ENCODE measurements at places on chromosomes 1 and 21. TPM values are rescaled to one million over a fixed set of nuclear protein-coding genes. Genes with fewer than 3 reads are reported as not detected.

Gene GJA8
- not detected for polyA plus RNA-seq

DNA sequence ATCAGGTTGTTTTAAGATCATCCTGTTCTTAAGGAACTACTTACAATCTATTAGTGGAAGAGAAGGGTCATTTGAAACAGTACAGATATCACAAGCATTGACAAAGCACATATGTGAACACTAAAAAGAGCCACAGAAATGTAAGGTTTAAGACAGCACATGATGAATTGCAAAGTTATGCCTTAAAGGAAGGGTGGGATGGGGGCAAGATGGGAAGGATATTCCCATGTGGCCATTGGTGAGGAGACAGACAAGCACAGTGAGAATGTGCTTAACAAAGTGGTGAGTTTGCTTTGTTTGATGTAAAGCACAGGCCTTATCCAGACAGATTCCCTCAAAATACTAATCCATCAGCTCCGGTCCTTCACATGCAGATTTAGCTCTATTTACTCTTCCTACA, 151.6 kb upstream of the IVNS1ABP start:
- DNase-seq = no peak

DNA sequence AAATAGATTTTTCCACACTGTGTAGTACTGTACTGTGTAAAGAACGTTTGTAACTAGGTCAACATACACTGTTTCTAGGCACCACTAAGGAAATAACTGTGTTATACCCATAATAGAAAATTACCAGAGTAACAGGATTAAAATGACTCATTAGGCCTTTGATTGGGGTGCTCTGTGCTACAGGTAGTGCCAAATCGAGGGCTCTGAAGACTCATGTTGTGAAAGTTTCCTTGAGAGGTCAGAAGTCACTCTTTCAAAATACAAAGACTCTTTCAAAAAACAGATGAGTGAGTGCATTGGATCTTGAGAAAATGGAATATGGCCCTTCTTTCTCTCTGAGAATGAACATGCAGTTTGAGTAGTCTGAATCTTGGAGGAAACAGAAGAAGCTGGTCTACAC, 143.0 kb downstream of the MRPL39 start:
- DNase-seq = peak; percentile 26

- peak; percentile 55 for DNase-seq
Measured at GRCh38 chr1:7760245-7760644, 10.9 kb upstream of the VAMP3 start.

DNA sequence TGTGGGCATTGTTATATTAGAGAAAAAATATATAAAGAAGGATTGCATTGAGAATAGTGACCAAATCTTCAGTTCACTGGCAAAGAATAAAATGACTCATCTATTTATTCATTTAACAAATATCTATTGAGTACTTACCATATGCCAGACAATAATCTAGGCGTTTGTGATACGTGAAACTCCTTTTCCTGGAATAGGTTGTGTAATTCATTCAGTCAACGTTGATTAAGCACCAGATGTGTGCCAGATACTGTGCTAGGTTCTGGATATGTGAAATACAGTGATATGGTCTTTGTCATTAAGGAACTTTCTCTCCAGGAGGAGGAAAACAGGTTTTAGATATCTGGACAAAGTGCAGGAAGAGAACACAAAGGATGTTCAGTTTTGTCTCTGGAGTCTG, 344.5 kb downstream of the RWDD3 start:
- DNase-seq = no peak

DNA sequence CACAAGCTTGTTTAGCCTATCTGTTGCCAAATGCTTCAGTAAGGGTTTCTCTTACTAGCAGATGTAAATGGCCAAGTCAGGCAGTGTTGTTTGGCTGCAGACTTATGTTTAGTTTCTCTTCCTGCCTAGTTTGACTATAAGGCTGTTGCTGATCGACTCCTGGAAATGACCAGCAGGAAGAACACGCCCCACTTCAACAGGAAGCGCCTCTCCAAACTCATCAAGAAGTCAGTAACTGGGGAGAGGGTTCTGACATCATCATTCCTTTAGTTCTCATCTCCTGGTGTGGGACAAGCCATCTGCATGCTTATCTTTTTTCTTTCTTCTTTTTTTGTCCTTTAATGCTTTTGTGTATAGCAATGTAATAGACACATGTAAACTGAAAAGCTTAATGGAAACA, 25.1 kb downstream of the RRP1B start:
- peak; percentile 31 for DNase-seq

GRCh38 chr21:15986277-15986676, 256.5 kb downstream of the USP25 start:
- DNase-seq = peak; percentile 98

DNA sequence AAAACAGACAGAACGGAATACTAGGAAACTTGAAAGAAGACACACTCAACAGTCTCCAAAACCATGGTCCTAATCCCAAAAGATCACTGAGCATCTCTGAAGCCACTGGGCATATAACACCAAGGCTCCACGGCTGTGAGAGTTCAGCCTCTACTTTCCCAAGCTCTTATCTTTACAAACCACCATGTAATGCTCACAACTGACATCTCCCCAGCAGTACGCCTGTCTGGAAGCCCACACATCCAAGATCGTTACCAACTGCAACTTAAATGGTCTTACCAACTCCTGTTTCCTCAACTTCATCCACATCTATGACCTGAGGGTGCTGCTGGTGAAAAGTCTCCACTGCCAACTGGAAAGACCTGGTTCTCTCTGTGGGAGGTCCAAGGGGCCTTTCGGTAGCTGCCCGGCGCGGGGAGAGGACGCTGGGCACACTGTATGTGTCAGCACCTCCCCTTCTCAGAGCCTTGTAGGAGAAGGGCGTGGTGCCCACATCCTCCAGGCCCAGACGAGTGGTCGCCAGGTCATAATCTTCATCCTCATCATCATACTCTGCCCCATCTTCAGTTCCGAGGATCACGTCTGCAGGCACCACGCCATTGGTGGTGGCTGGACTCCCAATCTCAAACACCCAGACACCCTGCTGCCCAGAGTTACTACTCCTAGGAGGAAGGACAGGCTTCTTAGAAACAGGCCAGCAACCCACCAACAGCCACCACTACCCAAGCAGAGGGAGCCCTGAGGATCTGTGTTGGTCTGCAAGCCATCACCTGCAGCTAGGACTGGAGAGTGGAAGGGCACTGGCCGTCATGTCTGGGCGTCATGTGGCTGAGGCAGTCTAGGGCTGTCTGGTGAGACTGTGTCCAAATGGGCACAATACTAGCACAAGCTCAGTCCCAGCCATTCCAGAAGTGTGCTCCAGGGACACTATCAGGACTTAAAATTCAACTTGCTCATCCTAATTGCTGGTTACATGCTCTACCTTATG, 23.0 kb downstream of the NID1 start:
- no peak for DNase-seq

DNA sequence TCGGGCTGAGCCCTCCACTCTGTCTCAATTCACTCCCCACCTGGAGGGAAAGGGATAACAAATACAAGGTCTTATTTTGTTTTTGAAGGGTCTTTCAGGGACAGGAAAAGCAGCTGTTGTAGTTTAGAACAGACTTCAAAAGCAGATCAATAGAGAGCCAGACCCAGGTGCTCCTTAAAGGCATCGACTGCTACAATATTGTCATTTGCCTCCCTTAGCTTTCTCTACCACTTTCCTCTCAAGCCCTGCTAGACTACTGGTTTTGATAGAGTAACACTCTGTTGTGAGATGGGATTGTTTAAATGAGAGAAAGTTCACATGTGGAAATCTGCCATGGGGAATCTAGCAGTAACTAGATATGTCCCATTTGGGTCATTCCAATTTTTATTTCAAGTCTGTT, 24.0 kb downstream of the RGS7 start:
- no peak for DNase-seq

Gene DTL
- 11.2 TPM for polyA plus RNA-seq

Gene LMOD1
- polyA plus RNA-seq = 0.19 TPM

Gene APP
- 760 TPM for polyA plus RNA-seq

- DNase-seq = no peak
Measured at GRCh38 chr1:39084191-39084590, 58.0 kb downstream of the NDUFS5 start.

Gene XKR8
- polyA plus RNA-seq = 13.1 TPM

GRCh38 chr1:156652131-156652991, 10.4 kb downstream of the BCAN start:
- DNase-seq = peak; percentile 29

DNA sequence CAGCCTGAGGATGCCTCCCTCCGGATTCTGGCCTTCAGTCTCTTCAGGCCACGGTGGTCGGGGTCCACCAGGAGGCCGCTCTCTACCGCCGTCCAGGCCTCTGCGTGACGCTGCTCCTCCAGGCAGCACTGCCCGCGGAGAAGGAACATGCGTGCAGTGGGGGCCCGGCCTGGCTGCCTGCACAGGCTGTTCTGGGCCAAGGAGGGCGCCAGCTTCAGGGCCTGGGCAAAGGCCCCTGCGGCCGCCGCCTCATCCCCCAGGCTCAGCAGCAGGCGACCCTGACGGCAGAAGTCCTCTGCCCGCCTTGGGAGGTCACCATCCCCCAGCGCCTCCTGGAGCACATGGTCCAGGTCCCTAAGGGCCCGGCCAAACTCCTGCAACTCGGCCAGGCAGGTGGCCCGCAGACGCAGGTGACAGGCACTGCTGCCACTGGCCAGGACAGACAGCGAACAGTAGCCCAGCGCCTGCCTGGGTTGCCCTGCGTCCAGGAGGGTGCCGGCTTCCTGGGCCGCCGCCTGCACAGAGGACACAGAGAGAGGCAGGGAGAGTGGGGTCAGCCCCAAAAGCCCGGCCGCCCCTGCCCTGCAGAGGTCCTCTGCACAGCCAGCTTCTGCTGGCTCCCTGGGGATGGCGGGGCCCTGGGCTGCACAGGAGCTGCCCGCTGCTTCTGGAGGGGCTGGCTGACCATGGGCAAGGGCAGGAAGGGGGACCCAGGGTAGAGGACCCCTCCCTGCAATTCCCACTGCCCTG, 8.7 kb upstream of the MMEL1 start:
- no peak for DNase-seq

DNA sequence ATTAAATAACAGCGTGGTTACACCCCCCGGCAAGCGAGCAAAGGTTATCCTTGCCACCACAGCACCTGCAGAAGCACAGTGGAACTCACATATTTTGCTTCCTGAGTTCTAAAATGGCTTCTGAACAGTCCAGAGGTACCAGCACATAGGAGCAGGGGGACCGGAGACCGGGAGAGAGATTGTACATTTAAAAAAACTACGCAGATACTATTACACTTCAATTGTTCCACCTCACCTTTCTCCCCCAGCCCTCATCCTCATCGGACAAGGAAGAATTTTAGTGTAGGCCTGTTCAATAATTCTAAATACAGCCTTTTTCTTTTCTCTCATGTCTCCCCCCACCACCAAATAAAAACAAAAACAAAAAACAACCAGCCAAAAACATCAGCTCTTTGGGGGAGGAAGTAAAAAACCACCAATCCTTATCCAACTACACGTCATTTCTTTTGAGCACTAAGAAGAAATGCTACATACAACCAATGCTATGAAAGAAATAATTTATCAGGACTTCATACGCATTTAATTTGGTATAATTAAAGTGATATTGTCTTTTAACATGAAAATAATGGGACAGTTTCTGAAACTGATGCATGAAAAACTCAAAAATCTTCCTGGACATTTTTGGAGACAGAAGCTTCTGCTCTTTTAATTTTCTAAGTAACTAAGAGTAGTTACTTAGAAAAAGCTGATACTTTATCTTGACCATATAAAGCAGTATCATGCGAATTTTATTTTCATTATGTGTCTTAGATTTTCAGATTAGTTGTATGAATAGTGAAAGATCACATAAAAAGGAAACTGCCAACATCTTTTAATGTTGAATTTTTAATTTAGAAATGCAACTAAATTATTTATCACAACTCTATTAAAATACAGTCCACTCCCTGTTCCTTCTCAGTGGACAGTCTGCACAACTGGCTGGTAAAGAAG, 9.1 kb downstream of the CDKN2C start:
- no peak for DNase-seq

Gene FCRL6
- polyA plus RNA-seq = 0.06 TPM

Gene DLGAP3
- 0.03 TPM for polyA plus RNA-seq
